Upper lobe of left lung (tissue), 6 donors: ENCODE measurements at places on chromosomes 11 and 22. TPM values are rescaled to one million over a fixed set of nuclear protein-coding genes. Genes with fewer than 3 reads are reported as not detected.

The APOBEC3B gene
- 5.8 TPM for total RNA-seq

The FBXO7 gene
- 86.0 TPM for total RNA-seq

The TMEM45B gene
- total RNA-seq = 13.1 TPM

The RAG1 gene
- total RNA-seq = 0.57 TPM

The TMEM138 gene
- total RNA-seq = 33.6 TPM

The GGT5 gene
- total RNA-seq = 46.2 TPM

The OPCML gene
- not detected for total RNA-seq

The GLYAT gene
- not detected for total RNA-seq

The KCNQ1 gene
- 34.0 TPM for total RNA-seq

The KCNJ4 gene
- total RNA-seq = not detected
